Non-pigmented ciliary epithelial cell (primary cell): ENCODE measurements at places on chromosomes 11 and 22.

- no peak for DNase-seq
Observed at GRCh38 chr22:30611197-30611596, 4.2 kb downstream of the TCN2 start.

- no peak for DNase-seq
Observed at GRCh38 chr11:111549196-111549868, 8.8 kb downstream of the LAYN start.

DNA sequence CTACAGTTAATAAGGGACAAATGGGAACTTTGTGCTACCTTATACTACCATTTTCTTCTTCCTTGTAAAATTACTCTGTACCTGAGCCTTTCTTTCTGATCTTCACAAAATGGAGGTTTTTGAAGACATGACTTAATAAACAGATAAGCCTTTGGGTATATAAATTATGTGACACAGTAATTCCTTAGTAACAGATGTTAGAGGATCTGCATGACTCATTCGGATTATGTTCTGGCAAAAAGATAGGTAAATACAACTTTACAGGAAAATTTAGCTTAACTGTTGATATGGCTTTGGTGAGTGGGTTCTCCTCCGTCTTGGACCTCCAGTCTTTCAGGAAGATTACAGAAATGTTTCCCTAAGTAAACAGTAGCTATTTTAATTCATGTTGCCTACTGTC lies 61.8 kb downstream of the BID start:
- no peak for DNase-seq

DNA sequence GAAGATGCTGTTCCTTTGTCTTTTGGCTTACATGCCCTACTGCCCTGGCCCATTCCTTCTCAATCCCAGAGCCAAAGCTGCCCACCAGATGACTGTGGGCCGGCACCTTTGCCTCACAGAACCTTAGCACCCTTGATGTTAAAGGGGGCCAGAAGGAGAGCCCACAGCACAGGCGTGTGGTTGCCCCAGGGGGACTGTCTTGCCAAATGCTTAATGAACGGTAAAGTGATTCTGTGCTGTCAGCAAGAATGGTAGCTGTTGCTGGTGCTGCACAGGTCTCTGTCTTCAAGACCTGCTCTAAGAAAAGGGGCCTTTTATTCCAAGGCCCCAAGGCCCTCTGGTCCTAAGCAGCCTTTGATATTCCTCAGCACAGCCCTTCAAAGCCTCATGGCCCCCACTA lies 113.3 kb downstream of the MORC2 start:
- DNase-seq = no peak

- DNase-seq = no peak
Observed at GRCh38 chr11:35246745-35247144, 107.8 kb downstream of the CD44 start.

DNA sequence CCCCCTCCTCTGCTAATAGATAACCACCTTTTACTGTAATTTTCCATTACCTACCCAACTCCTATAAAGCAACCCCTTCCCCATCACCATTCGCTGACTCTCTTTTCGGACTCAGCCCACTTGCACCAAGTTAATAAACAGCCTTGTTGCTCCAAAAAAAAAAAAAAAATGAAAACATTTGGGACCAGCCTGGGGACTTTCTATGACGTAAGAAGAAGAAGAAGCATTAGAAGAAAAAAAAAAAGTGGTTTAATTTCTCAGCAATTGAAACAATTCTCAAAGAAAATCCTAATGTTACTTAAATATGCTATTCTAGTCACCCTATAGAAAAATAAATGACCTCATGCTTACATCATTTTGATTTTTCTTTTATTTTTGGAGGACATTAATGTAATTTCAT lies 301.5 kb upstream of the ANO3 start:
- no peak for DNase-seq

DNA sequence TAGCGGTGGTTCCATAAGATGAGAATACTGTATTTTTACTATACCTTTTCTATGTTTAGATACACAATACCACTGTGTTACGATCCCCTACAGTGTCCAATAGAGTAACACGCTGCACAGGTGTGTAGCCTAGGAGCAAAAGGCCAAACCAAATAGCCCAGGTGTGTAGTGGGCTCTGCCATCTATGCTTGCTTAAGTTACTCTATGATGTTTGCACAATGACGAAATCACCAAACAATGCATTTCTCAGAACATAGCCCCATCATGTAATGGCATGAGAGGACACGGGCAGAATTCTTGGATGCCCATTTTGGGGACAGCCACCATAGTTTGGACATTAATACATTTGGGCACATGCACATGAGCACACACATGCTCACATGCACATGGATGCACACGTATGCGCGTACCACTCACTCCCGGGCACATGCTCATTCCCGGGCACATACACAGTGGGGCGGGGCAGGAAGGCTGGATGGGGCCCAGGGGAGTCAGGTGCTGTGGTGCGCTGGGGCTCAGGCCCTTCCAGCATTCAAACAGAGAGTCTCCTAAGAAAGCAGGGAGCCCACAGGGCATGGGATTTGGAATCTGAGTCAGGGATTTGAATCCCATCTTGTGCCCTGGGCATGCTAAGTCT lies 51.1 kb downstream of the RTN4R start:
- DNase-seq = no peak

DNA sequence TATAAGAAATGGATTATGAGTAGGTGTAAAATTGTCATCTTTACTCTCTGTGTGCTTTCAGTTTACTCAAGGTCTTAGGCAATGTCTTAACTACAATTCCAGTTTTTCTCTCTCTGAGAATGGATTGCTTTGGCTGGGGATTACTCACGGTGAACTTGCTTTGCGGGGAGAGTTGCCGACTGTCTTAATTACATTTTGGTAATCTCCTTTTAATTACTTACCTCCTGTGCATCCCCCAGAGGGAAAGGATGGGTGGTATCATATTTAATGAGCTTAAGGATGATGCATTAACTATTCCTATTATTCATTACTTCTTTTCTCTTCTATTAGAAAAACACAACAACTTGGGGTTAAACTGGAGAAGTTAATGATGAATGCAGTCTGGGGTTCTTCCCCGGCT lies 159.4 kb downstream of the MPPED1 start:
- no peak for DNase-seq

DNA sequence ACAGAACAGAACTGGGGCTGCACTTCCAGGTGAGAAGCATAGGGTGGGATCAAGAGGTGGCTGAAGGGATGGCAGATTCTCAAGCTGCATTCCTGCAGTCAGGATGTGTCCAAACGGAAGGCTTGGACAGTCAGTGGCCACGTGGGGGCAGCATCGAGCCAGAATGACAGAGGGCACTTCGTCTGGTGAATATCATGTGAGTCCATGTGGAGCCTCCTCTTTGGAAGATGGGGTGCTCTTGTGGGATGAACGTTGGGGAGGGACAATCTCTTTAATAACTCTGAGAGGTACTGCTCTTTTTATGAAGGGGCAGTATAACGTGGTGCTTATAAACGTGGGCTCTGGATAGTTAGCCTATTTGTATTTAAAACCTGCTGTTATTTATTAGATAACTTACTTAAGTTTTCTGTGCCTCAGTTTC lies 154.9 kb upstream of the NAV2 start:
- peak; percentile 27 for DNase-seq

- no peak for DNase-seq
Observed at GRCh38 chr11:114362326-114362725, 38.0 kb downstream of the C11orf71 start.

GRCh38 chr11:64013141-64013896 lies 22.4 kb upstream of the FLRT1 start:
- no peak for DNase-seq

GRCh38 chr11:76856571-76856970 lies 4.1 kb upstream of the ACER3 start:
- DNase-seq = no peak

DNA sequence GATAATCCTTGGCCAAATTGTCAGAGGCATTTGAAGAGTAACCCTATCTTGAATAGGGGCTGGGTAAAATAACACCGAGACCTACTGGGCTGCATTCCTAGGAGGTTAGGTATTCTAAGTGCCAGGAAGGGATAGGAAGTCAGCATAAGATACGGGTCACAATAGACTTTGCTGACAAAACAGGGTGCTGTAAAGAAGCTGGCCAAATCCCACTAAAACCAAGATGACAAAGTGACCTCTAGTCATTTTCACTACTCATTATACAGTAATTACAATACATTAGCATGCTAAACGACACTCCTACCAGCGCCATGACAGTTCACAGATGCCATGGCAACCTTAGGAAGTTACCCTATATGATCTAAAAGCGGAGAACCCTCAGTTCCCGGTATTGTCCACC lies 964 bp upstream of the REXO2 start:
- no peak for DNase-seq

- DNase-seq = no peak
Observed at GRCh38 chr11:12687216-12687623, 13.0 kb downstream of the TEAD1 start.

DNA sequence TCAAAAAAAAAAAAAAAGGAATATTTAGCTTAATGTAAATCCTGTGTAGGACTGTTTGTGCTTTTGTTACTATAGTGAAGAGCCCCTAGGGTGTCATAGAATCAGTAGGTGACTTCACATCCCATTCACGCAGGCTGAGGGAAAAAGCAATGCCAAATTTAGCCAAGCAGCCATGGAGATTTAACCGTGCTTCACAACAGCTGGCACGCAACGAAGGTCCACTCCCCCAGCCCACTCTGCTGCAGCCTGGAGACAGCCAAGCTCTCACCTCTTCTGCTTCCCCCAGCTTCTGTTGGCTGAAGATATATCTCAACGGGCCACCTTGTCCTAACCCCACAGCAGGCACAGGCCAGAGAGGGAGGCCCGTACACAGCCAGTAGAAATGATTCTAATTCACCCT lies 78.8 kb upstream of the BID start:
- no peak for DNase-seq

DNA sequence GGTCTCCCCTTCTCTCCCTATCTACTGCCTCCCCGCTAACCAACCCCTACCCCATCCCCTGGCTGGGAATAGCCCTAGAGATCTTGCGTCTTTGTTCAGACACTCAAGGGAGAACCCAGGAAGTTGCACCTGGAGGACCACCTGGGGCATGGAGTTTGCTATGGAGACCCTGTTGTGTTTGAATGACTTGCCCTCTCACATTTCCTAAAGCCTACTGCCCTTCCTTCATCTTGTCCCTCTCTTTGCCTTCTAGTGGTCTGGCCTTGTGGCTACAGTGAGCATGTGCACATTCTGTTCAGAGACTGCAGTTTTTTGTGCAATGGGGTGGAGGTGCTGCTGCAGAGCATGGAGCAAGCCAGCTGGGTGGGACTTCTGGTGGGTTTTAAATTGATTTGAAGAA lies 42.5 kb downstream of the ZNRF3 start:
- no peak for DNase-seq

GRCh38 chr11:118074091-118074685 lies 2.7 kb upstream of the TMPRSS4 start:
- no peak for DNase-seq

DNA sequence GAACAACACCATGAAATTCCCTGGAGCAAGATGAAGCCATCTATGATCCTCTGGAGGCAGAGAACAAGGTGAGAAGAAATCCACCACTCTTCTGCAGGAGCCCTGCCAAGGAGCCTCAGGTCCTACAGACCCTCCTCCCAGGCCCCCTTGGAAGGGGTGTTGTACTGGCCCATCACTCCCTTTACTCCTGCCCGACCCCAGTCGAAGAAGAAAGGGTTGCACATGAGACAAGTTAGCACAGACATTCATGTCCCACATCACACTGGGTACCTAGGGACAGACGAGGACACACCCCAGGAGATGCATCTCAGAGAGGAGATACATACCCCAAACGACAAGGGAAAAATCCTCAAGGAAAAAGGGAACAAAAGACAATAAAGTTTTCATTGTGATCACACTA lies 82.8 kb upstream of the NARS2 start:
- no peak for DNase-seq

- DNase-seq = no peak
Observed at GRCh38 chr11:57248780-57249383, 11.8 kb upstream of the APLNR start.

DNA sequence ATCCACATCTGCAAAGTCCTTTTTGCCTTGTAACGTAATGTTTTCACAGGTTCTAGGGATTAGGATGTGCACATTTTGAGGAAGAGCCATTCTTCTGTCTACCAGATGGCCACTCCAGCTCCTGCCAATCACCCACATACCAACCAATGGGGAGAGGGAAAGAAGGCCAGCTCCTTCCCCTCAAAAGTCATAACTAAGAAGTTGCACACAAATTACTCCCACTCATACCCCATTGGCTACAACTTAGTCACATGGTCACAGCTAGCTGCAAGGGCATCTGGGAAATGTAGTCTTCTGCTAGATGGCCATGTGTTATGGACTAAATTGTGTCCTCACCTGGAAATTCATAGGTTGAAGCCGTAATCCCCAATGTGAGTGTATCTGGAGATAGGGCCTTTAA lies 15.4 kb upstream of the MYOD1 start:
- no peak for DNase-seq

- peak; percentile 55 for DNase-seq
Observed at GRCh38 chr11:96464700-96465307, 75.0 kb downstream of the JRKL start.

DNA sequence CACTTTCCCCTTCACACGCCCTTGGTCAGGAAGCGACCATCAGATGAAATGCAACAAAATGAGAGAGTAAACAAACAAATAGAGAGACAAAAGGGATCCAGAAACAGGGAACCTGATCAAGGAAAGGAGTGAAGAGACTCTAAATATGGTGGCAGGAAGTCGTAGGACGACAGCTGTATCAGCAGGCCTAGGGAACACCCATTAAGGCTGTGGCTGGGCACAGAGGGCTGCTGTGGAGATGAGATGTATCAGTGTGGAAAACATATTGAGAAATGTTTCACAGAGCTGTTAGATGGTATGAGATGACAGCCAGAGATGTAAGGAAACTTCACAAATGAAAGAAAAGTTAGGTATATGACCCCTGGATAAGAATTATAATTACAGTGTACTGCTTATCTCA lies 155.8 kb upstream of the MTMR2 start:
- DNase-seq = no peak

DNA sequence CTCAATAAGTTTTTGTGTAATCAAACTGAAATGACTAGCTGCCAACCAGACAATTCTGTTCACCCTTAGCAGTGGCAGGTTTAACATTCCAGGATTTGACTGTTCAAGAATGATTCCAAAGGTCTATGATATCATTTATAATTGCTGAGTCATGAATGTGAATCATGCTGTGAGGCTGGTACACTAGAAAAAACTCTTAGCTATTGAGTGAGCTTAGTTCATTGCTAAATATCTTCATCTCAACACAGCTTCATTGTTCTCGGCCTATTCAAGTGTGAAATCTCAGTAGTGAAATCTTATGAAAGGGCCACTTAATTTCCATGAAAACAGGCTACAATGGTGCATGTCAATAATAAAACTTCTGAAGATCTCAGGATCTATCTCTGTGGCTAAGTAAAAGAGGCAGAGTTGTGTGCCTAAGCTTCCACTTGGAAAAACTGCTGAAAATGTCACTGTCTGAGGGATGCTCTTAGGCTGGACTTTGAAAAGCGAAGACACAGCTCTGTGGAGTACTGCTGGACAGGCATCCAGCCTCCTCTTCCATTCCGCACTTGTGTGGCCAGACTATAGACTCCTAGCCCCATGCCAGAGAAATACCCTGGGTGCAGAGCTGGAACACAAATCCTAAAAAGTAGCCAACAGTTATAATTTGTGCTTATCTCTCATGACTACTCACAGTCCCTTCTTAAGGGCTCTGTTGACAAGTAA lies 12.8 kb downstream of the AQP11 start:
- peak; percentile 74 for DNase-seq

- no peak for DNase-seq
Observed at GRCh38 chr11:111400595-111400994, 21.5 kb upstream of the POU2AF1 start.
